Tongue (tissue), 3 donors: ENCODE measurements at places on chromosomes 6 and 20. TPM values are rescaled to one million over a fixed set of nuclear protein-coding genes. Genes with fewer than 3 reads are reported as not detected.

GRCh38 chr6:137744877-137745276, 122.2 kb upstream of the TNFAIP3 start:
- no peak for DNase-seq

DNA sequence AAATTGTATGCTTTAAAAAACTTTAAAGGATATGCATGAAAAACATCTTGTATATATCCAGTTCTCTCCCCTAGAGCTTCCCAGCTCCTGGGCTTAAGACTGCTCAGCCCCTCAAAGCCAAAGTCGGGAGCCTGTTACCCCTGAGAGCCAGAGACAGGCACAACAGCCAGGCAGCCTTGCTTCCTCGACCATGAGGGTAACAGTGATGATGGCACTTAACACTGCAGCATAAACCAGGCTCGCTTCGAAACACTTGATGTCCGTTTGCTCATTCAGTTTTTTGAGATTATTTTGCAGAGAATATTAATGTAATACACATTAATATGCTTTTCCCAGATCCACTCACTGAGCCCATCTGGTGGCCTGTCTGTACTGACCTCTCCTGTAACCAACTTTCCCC, 47.2 kb downstream of the RPP40 start:
- DNase-seq, result no peak

DNA sequence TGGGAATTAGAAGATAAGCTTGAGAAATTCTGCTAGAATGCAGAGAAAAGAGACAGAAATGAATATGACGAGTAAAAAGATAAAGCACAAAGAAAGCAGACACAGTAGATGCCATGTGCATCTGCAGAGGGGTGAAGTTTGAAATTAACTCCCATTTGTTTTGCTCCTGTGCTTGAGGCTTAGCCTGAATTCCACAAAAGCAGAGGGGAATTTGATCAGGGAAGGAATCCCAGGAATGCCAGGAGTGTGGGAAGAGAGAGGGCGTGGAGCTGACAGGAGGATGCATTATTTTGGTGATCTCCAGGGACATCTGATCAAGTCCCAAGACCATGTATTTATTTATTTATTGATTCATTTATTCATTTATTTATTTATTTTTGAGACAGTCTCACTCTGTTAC, 55.6 kb downstream of the SLC22A1 start:
- DNase-seq, result no peak

GRCh38 chr6:152184917-152185574, 377.6 kb downstream of the ESR1 start:
- no peak for DNase-seq

GRCh38 chr6:87671555-87672029, 30.4 kb downstream of the AKIRIN2 start:
- DNase-seq, result no peak

DNA sequence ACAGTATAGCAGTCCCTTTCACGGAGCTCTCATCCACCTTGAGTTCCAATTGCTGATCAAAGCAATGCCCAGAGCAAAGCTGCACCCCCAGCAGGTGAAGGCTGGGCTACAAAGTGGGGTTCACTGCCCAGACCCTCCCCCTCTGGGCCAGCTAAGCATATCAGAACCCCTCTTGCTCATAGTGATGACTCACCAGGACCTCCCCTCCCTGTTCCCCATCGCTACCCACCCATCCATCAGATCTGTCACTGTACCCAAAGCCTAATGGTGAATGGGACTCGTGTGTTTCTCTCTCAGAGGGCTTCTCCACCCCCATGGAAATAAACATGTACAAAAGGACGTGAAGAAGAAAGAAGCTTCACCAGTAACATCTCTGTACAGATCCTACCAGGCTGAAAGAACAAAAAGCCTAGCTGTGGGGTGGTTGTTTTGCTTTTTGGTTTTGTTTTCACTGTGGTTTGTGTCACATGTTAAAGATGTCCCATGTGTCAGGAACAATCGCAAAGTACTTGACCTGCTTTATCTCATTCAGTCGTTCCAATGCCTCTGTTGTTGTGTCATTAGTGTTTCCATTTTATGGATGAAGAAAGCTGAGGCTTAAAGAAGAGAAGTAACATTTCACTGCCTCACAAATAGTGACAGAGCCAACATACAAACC, 518.5 kb downstream of the CD83 start:
- no peak for DNase-seq

DNA sequence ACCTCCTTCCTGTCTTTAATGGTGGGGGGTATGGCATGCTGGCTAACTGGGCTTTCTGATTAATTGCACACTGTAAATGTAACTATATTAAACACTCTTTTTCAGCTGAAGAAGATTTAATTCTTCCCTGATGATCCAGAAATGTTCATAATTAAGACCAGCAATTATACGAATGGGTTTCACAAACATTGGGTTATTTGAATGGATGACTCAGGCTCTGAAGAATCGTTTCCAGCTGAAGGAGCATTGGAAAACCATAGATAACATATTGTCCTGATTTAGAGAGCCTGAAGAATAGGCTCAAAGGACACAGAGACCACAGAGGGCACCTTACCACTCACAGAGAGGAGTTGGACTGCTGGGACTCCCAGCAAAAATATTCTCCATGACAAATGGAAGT, 130.7 kb upstream of the SSTR4 start:
- DNase-seq, result no peak

- DNase-seq, result no peak
Measured at GRCh38 chr6:122792766-122793165, 3.7 kb downstream of the SMPDL3A start.

The PKIB gene
- total RNA-seq, result 7.1 TPM

The SASH1 gene
- total RNA-seq, result 91.9 TPM

The KCNK5 gene
- 6.1 TPM for total RNA-seq

The ARHGAP18 gene
- 19.1 TPM for total RNA-seq

The PPP1R10 gene
- 18.8 TPM for total RNA-seq

The OXT gene
- not detected for total RNA-seq

The PCK1 gene
- total RNA-seq, result 0.72 TPM

The PDYN gene
- total RNA-seq, result not detected
